Progenitor cell of endocrine pancreas (in vitro differentiated cells): ENCODE measurements at places on chromosomes 13 and 19. TPM values are rescaled to one million over a fixed set of nuclear protein-coding genes. Genes with fewer than 3 reads are reported as not detected.

The UBXN6 gene
- total RNA-seq, result 57.2 and 61.8 TPM in 2 replicates

GRCh38 chr13:64075543-64076271, 2660.1 kb upstream of the PCDH20 start:
- H3K4me1 ChIP-seq, result no peaks in the 10 kb centered on the region
- no peaks in the 10 kb centered on the region for H3K27me3 ChIP-seq
- H3K4me3 ChIP-seq, result no peak overlapping the region
- H3K27ac ChIP-seq, result no peak overlapping the region
- H3K36me3 ChIP-seq, result no peaks in the 10 kb centered on the region

DNA sequence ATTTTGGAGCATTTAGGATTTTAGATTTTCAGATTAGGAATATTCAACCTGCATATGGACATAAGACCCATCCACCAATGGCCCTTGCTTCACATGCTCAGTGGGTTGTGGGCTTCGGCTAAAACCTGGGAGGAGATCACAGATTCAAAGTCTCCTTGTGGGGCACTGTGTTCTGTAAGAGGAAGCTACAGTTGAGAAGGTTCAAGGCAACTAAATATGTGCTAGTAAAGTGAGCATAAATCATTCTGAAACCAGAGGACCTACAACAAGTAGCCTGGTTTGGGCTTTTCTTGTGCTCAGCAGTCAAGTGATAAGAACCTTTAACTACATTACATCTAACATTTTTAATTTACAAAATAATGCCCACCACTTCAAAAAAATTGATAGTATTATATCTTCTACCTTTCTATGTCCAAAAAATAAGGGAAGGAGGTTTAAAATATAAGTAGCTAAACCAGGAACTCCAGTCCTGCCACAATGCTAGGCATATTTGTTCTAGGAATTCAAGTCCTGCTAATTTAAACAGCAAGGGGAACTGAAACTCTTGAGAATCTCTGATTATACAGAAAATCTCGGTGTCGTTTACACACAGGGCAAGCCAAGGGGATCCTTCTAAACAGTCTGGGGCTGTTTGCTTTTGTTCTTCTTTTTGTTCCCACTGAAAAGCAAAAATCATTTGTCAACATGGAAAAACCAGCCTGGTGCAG, 36.6 kb downstream of the FOXO1 start:
- no peak for DNase-seq
- H3K4me1 ChIP-seq, result peaks cover 15% of the 10 kb centered on the region
- H3K36me3 ChIP-seq, result peaks cover 4% of the 10 kb centered on the region
- H3K4me3 ChIP-seq, result no peak overlapping the region

The EMP3 gene
- total RNA-seq, result 2.9 and 3.8 TPM in 2 replicates

DNA sequence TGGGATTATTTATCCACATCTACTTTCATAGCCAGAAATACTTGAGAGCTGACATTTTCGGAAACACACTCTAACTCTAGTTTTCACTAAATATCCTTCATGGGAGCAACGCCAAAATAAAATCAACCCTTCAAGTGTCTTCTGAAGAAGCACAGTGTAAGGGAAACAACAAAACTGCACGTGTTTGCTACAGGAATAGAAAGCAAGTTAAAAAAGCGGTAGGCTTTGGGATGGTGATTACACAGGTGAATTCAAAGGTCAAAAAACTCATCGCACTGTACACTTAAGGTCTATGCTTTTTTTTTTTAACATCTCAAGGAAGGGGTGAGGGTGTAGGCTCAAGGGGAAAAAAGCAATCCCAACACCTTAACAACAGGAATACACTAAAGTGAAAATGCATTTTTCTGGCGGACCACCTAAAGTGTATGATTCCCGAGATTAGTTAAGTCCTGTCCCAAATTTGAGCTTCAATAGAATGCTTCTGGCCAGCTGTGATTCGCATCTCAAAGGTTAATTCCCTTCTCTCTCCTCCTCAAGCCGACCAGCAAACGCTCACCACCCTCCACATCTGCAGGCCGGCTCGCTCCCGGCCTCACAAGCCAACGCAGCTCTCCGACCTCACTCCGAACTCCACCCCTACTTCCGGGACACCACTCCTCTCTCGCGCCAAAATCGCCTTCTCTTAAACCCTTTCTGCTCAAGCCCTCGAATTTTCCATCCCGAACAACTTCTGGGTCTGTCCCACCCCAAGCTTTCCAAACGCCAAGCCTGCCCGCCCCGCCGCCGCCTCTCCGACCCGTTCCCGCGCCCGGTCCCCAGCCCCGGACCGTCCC, 1.1 kb downstream of the ARGLU1 start:
- H3K4me1 ChIP-seq, result peaks cover 39% of the 10 kb centered on the region
- H3K36me3 ChIP-seq, result no peaks in the 10 kb centered on the region
- DNase-seq, result peak; percentile 11
- peak overlapping the region; percentile 97 for H3K27ac ChIP-seq

The NLRP8 gene
- total RNA-seq, result not detected in 2 replicates

- peaks cover 9% of the 10 kb centered on the region for H3K27me3 ChIP-seq
- H3K27ac ChIP-seq, result no peak overlapping the region
- DNase-seq, result no peak
- H3K4me1 ChIP-seq, result peaks cover 6% of the 10 kb centered on the region
- peaks cover 2% of the 10 kb centered on the region for H3K36me3 ChIP-seq
Observed at GRCh38 chr19:31308781-31309180, 40.5 kb downstream of the TSHZ3 start.

DNA sequence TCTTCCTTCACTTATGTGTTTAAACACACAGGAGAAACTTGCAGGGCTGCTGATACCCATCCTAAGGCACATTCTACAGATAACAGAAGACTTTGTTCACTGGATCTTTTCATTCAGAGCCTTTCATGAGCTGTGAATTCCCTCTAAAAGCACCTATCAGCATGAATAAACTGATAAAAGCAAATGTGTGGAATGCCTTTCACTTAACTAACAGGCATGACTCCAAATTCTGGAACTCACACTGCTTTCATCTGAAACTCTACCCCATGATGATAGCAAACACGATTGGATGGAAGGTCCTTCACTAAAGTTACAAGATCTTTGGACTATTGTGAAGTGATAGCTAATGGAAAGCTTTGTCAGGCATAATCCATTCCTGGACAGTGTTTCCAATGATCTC, 457.3 kb downstream of the EFNB2 start:
- no peak for DNase-seq
- H3K27ac ChIP-seq, result no peak overlapping the region
- peaks cover 10% of the 10 kb centered on the region for H3K4me1 ChIP-seq
- peaks cover 4% of the 10 kb centered on the region for H3K27me3 ChIP-seq

- no peak overlapping the region for H3K4me3 ChIP-seq
- peaks cover 3% of the 10 kb centered on the region for H3K4me1 ChIP-seq
- H3K27me3 ChIP-seq, result peaks cover 7% of the 10 kb centered on the region
- H3K27ac ChIP-seq, result no peak overlapping the region
- no peak for DNase-seq
- no peaks in the 10 kb centered on the region for H3K36me3 ChIP-seq
Observed at GRCh38 chr13:28001837-28002473, 13.5 kb upstream of the URAD start.

DNA sequence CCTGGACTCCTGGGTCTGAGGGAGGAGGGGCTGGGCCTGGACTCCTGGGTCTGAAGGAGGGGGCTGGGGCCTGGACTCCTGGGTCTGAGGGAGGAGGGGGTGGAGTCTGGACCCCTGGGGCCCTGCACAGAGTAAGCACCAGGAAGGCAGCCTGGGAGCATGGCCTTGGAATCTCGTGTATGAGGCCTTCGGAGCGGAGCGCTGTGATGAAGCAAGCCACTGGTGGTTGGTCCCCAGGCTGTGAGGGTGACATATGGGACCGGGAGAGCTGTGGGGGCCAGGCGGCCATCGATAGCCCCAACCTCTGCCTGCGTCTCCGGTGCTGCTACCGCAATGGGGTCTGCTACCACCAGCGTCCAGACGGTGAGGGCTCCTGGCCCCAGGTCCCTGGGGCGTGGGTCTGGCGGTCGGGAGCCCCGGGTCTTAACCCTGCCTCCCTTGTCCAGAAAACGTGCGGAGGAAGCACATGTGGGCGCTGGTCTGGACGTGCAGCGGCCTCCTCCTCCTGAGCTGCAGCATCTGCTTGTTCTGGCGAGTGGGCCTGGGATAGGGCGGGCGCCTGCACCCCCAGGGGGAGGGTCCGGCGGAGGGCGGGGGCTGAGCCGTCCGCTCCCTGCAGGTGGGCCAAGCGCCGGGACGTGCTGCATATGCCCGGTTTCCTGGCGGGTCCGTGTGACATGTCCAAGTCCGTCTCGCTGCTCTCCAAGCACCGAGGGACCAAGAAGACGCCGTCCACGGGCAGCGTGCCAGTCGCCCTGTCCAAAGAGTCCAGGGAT, 918 bp downstream of the TMEM190 start:
- peaks cover 12% of the 10 kb centered on the region for H3K4me1 ChIP-seq
- H3K36me3 ChIP-seq, result peaks cover 2% of the 10 kb centered on the region
- peaks cover 29% of the 10 kb centered on the region for H3K27me3 ChIP-seq
- H3K27ac ChIP-seq, result no peak overlapping the region

- no peaks in the 10 kb centered on the region for H3K36me3 ChIP-seq
- DNase-seq, result no peak
- H3K4me1 ChIP-seq, result peaks cover 24% of the 10 kb centered on the region
- peaks cover 3% of the 10 kb centered on the region for H3K27me3 ChIP-seq
- H3K27ac ChIP-seq, result no peak overlapping the region
- no peak overlapping the region for H3K4me3 ChIP-seq
Observed at GRCh38 chr13:33207615-33207961, 78.0 kb downstream of the STARD13 start.

DNA sequence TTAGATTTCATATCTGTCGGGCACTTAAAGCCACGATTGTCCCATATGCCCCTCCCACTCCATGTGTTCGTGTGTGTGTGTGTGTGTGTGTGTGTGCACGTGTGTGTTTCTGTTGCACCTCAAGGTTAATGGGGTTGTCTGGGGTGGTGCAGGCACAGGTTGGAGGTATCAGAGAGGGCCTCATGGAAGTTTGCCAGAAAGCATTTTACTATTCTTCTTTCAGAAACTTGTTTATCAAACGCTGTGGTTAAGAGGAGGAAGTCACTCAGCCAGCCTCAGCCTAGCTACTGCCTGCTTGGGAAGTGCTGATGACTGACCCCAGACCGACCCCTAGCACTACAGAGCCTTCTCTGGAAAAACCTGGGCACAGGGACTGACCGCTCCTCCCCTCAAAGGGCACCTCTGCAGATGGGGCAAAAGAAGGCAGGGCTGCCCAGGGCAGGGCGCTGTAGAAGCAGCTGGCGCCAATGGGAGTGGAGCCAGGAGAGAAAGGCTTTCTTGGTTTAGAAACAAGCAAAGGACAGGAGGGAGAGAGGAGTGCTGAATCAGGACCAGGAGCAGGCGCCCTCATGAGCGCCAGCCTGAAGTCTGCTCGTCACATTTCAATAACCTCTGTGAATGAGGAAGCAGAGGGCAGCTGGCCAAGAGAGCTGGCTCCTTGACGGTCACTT, 3.9 kb downstream of the SIAH3 start:
- no peaks in the 10 kb centered on the region for H3K36me3 ChIP-seq
- peaks cover 9% of the 10 kb centered on the region for H3K4me1 ChIP-seq
- no peak overlapping the region for H3K27ac ChIP-seq

DNA sequence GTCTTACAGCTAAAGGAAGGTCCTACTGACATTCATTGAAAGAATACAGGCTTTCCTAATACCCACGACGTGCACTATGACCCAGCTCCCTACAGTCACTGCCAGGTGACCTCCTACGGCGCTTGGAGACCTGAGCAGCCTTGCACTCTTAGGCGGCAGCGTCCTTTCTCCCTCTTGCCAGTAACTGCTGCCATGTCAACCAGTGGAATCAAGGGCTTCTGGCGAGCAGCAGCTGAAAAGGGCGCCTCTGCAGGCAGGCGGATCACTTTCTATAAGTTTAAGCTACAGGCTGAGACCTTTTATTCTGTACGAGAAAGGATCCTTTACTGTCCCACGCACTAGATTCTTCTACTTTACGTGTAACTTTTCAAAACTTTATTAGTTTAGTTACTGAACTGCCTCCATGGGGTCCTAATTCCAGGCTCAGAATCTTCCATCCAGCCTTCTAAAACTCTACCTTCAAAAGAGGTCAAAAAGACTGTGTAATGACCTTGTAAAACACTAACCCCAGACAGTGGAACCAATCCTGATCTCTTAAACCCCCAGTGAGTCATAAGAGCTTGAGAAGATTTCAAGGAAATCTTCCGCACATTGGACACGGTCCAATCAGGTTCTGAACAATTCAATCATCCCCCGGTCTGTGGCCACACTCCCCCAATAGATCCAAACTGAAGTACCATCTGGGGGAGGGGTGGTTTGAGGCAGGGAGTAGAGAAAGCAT, 1.9 kb downstream of the KCTD12 start:
- peaks cover 59% of the 10 kb centered on the region for H3K27me3 ChIP-seq
- peak overlapping the region; percentile 18 for H3K27ac ChIP-seq
- H3K4me1 ChIP-seq, result peaks cover 9% of the 10 kb centered on the region
- peak overlapping the region; percentile 76 for H3K4me3 ChIP-seq
- DNase-seq, result no peak

DNA sequence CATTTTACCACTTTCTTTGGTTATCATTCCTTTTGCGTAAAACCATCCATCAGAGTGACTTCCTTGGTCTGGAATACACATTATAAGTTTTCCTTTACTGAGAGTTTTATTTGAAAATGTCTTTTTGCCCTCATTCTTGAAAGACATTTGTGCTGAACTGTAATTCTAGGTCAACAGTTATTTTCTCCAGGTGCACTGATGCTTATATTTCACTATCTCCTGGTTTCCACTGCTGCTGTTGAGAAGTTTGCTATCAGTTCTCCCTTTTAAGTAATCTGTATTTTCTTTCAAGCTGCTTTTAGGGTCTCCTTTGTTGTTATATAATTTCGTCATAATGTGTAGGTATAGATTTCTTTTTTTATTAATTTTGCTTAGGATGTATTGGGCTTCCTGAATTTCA, 160.0 kb downstream of the DCT start:
- H3K27ac ChIP-seq, result no peak overlapping the region
- DNase-seq, result no peak
- H3K4me3 ChIP-seq, result no peak overlapping the region
- H3K36me3 ChIP-seq, result peaks cover 1% of the 10 kb centered on the region
- H3K4me1 ChIP-seq, result peaks cover 7% of the 10 kb centered on the region
- no peaks in the 10 kb centered on the region for H3K27me3 ChIP-seq

DNA sequence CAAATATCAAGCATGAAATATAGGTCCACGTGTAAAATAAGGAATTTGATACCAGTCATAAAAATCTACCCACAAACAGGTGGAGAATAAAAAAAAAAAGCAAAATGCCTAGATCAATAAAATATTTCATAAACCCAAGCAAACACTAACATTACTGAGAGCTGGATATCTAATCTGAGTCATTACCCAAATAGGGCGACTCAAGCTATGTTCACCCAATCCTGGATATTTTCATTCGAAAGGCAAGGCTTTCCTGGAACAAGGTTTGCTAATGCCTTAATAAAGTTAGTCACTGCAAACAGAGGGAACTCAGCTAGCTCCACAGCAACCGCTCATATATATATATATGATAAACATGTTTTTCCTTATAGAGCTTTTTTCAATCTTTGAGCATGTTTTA, 33.5 kb upstream of the TM9SF2 start:
- H3K27ac ChIP-seq, result no peak overlapping the region
- no peaks in the 10 kb centered on the region for H3K4me1 ChIP-seq
- no peaks in the 10 kb centered on the region for H3K36me3 ChIP-seq
- peaks cover 18% of the 10 kb centered on the region for H3K27me3 ChIP-seq
- no peak for DNase-seq

- peaks cover 11% of the 10 kb centered on the region for H3K27me3 ChIP-seq
- no peak for DNase-seq
- H3K4me3 ChIP-seq, result no peak overlapping the region
- H3K4me1 ChIP-seq, result no peaks in the 10 kb centered on the region
- H3K36me3 ChIP-seq, result no peaks in the 10 kb centered on the region
Observed at GRCh38 chr19:29798774-29799497, 12.9 kb upstream of the CCNE1 start.

- H3K36me3 ChIP-seq, result no peaks in the 10 kb centered on the region
- H3K27me3 ChIP-seq, result peaks cover 40% of the 10 kb centered on the region
- no peak overlapping the region for H3K27ac ChIP-seq
- H3K4me3 ChIP-seq, result no peak overlapping the region
- DNase-seq, result no peak
- H3K4me1 ChIP-seq, result no peaks in the 10 kb centered on the region
Observed at GRCh38 chr19:13554506-13555240, 48.4 kb upstream of the CACNA1A start.
